ENCODE measurements at places on chromosomes 12 and 14.

DNA sequence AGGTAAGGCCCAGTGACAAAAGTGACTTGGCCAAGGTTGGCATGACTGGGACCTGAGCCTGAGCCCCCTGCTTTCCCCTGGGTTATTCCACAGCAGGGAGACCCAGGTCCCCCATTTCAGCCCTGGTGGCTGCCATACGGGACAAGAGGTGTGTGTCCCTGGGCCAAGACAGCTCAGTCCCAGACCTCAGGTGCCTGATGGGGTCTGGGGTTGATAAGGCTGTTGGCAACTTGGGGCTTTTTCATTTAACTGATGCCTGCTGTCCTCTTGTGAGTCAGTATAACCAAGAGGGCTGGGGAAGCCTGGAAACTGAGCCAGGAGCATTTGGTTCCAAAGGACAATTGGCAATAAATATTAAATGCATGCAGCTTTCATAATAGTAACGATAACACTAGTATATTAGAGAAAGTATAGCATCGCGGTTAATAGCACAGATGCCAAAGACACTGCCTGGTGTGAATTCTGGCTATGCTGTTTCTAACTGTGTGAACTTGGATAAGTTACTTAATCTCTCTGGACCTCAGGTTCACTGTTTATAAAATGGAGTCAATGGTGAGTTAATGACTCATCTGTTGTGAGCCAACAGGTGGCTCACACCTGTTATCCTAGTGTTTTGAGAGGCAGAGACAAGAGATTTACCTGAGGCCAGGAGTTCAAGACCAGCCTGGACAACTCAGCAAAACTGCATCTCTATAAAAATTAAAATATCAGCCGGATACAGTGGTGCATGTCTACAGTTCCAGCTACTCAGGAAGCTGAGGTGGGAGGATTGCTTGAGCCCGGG lies 898 bp downstream of the SDSL start:
- no peak for DNase-seq

GRCh38 chr12:2794191-2794735 lies 507 bp upstream of the FKBP4 start:
- DNase-seq: peak; percentile 61

DNA sequence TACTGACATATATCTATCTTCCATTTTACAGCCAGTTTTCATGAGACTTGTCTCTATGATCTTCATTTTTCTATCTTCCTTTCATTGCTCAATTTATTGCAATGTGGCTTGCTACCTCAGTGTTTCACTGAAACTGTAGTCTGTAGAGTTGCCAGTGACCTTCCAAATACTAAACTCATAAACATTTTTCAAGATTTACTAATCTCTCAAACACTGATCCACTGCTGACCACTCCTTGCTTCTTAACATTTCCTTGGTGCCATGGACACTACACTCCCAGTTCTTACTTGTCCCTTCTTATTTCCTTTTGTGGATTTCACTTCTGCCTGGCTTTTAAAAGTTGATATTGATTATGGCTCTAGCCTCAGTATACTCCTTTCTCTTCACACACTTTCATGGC lies 95.4 kb upstream of the SLCO1C1 start:
- DNase-seq: no peak

- no peak for DNase-seq
These were observed 58.8 kb downstream of the TRMT5 start for GRCh38 chr14:60922050-60922449.

DNA sequence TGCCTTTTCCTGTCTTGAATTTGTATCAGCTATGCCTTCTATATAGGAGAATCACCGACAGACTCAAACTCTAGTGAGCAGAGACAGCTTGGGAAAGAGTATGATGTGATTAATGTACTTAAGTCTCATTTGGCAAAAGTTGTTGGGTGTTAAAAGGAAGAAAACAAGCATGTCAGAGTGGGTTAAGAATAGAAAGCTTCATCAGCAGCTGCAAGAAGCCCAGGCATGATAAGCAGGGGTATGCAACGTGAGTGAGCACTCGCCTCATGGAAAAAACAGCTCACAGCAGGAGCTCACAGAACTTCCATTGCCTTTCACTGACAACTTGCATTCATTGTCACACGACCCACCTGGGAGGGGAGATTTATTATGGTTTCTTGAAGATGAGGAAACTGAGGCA lies 35.9 kb upstream of the WNK1 start:
- no peak for DNase-seq

- no peak for DNase-seq
These were observed 52.9 kb downstream of the SETD3 start for GRCh38 chr14:99427632-99428300.

DNA sequence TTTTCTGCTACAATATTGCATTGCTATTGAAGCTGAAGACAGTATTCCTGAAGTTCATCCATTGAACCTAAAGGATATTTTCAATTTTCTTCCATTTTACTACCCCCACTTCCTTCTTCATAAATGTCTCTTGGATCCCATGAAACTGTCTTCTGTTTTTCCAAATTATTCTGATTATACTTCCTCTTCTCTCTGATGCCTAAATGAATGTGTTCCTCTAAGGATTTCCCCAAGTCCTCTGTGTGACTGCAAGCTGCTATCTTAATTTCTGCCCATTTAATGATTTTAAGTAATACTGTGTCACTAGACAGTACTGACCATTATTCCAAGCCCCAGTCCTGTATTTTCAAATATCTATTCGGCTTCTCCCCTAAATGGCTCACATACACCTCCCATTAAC lies 102.9 kb downstream of the TAOK3 start:
- DNase-seq: no peak

GRCh38 chr14:55813630-55814029 lies 233.6 kb downstream of the KTN1 start:
- no peak for DNase-seq

DNA sequence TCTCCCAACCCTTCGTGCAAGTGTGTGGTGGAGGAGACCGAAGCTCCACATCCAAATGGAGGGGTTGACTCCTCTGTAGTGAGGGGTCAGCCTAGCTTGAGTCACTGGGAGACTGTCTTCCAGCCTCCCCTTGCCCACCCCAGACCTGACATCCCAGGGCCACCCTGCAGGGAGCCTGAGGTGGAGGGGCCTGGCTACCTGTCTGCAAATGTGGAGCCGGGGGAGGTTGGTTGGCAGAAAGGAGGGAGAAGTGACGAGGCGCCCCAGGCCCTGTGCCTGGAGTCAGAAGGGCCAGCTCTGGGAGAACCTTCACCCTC lies 37.5 kb downstream of the NFKBIA start:
- no peak for DNase-seq

GRCh38 chr14:104103061-104103445 lies 17.6 kb downstream of the ASPG start:
- DNase-seq: no peak

- peak; percentile 46 for DNase-seq
These were observed 108.5 kb upstream of the ESRRB start for GRCh38 chr14:76267322-76268046.

- peak; percentile 9 for DNase-seq
These were observed 618 bp downstream of the RNF34 start for GRCh38 chr12:121400332-121401139.

- no peak for DNase-seq
These were observed 100.9 kb downstream of the EPS8 start for GRCh38 chr12:15688202-15688736.

DNA sequence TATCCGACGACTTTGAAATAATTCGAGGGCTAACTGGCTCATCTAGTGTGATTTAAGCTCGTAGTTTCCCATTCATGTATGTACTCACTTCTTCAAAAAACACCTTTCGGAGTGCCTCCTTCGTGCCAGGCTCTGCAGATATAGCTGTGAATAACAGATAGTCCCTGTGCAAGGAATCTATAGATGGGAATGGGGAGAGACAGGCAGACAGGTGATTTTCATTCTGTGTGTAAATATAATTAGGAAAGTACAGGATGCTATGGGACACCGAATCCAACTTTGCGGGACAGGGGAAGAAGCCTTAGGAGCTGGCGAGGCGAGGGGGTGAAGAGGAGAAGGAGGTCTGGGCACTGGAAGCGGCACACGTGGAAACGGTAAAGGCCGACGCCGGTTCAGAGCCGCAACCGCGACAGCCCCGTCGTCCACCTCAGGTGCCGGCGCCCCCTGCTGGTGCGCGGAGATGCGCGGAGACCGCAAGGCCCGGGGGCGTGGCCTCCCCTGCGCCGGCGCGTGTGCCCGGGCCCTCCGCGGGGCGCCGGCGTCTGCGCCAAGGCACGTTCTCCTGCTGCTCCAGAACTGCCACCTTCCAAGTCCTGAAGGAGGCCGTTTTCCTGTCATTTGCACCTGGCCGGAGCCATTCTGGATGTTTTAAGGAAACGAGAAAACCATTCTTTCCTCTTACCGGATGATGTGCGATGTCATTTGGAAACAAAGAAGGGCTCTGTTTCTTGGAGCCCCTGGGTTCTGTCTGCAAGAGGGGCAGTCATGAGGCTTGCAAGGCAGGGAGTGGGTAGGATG lies 18.0 kb upstream of the CACNA1C start:
- peak; percentile 60 for DNase-seq

DNA sequence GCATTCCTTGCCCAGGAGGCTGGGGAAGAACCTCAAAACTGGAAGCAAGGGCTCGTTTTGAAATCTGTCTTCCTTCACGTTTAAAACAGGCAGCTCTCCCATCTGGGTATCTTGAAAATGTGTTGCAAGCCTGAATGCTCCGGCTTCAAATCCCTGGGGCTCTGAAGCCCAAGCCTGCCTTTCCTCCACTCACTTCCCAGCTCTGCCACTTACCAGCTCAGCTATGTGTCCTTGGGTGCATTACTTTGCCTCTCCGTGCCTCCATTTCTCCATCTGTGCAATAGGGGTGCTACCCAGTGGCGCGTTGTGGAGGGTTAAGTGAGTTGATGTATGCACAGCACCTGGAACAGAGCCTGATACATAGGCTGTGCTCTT lies 97.6 kb downstream of the GCH1 start:
- DNase-seq: no peak

- no peak for DNase-seq
These were observed 173.8 kb downstream of the NAV3 start for GRCh38 chr12:78004249-78005093.

- DNase-seq: peak; percentile 57
These were observed 113.2 kb downstream of the RBM19 start for GRCh38 chr12:113852695-113853490.

GRCh38 chr12:118237052-118237665 lies 101.2 kb downstream of the PEBP1 start:
- no peak for DNase-seq

GRCh38 chr12:115798309-115798917 lies 479.1 kb downstream of the MED13L start:
- DNase-seq: no peak

DNA sequence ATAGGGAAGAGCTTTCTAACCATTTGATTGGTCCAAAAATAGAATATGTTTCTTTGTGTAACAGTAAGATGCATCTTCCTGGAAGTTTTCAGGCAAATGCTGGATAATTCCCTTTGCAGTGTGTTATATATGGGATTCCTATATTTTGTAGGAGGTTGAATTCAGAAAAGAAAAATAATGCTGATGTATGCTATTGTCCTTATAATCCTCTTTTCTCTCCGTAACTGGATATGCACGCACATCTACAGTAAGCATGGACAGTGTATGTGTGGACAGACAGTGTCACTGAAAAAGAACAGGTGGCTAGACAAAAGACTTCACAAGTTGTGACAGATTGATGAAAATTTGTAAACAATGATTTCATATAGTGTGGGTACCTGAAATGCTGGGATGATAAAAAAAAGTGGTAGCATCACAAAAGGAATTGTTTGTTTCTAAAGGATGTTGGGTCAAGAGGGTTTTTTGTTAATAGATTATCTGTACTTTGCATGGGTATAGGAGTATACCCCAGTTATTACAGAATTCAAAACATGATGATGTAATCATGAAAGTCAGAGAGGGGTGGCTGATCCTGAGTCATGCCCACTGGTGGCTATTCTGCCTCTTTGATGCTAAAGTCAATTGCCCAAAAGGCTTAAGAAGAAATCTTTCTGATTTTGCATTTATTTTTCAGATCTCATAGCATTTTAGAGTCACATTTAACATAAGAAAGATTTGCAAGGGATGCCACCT lies 160.7 kb upstream of the TMTC1 start:
- peak; percentile 84 for DNase-seq

GRCh38 chr14:58060898-58061297 lies 91.1 kb downstream of the ARMH4 start:
- no peak for DNase-seq

DNA sequence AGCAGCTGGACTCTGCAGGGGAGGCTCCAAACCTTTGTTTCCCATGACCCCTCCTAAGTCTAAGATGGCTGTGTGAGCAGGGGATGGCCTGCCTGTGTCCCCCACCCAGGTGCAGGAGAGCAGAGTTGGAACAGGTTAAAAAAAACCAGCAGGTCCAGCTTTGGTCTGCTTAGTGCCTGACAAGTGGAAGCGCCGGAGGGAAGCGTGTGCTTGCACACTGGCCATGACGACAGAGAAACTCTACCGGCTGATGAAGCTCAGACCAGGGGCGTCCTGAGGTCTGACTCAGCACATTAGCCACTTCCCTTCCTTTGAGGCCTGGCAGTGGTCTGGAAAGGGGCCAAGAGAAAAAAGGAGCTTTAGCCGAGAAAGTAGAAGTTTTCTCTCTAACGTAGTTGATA lies 280.1 kb downstream of the VRK1 start:
- DNase-seq: no peak

DNA sequence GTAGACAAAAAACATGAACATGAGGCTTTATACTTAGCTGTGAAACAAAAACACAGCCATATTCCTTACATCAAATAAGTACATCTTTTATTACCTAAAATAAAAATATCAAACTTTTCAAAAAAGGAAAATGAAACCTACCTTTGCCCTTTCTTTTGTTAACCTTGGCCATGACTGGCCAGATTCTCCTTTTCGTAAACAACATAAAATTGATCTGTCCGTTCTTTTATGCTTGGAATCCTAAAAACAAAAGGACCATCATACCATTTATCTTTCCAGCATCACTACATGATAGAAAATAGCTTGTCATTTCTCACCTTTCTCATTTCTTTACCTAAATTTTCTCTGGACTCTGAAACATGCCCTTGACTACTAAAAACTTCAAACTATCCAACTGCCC lies 16.5 kb downstream of the PTGES3 start:
- no peak for DNase-seq

DNA sequence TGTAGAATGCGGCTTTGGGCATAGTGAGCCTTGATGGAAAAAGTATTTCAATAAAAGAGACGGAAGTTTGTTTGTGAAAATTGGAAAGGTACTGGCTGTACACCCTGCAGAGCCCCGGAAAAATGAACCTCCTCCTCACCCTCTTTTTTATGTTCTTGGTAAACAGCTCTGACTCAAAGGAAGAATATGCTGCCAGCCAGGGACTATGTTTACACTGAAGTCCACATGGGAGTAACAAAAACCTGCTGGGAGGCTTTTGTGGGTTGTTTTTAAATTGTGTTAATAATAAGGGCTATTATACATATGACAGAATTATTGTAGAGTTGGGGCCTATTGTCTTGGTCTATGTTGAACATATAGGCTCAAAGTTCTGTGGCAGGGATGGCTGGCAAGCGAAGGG lies 70.7 kb downstream of the TTC8 start:
- peak; percentile 57 for DNase-seq

- no peak for DNase-seq
These were observed 143.3 kb downstream of the APAF1 start for GRCh38 chr12:98788396-98788795.

- no peak for DNase-seq
These were observed 75.4 kb downstream of the FUT8 start for GRCh38 chr14:65487783-65488494.

Data from NCI-H748 treated with DMSO at 0.1 percent for 48 hours (cell line).